Stimulated activated CD8-positive, alpha-beta memory T cell treated with anti-CD3 and anti-CD28 coated beads, Interleukin-15, amount 100 ng/mL, for 4 hours (primary cell): ENCODE measurements at places on chromosomes 1 and 21.

DNA sequence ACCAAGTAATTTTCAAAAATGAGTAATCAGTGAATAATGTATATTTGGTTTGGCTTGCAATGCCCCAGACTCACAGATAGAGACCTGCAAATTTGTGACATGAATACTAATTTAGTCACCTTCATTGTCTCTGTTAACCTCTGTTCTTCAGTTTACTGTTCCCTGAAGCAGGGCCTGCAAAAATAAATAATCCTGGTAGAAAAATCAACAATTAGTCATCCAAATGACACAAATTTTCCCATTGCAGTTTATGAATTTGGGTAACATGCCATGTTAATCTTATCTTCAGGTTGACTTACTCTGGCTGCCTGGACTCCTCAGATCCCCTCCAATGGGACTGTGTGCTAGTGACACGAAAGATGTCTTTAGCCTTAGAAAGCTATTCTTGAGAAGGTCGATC, 289.5 kb downstream of the PAPPA2 start:
- DNase-seq: no peak

DNA sequence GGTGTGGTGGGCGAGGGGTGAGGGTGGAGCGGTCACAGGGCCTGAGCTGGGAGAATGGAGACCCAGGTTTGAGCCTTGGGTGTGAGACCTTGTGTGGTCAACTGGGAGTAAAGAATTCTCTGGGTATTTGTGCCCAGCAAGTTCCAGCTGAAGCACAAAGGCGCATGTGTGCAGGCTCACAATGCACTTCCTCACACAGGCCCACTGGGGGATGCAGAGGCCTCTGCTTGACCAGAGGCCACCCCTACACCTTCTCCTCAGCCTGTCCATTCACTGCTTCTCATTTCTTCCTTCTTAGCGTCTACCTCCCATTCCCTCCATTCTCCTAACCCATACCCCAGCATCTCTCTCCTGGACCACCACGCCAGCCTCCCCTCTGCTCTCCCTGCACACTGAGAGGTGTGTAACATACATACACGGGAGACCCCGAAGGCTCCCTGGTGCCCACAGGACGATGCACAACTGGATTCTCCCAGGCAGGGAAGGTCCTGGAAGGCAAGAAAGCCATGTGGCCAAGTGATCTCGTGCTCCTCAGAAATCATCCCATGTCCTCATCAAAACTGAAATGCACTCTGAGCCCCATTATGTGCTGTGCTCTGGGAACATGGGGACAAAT, 12.3 kb upstream of the TTC39A start:
- no peak for DNase-seq

GRCh38 chr1:227786673-227787512, 28.6 kb upstream of the PRSS38 start:
- no peak for DNase-seq

DNA sequence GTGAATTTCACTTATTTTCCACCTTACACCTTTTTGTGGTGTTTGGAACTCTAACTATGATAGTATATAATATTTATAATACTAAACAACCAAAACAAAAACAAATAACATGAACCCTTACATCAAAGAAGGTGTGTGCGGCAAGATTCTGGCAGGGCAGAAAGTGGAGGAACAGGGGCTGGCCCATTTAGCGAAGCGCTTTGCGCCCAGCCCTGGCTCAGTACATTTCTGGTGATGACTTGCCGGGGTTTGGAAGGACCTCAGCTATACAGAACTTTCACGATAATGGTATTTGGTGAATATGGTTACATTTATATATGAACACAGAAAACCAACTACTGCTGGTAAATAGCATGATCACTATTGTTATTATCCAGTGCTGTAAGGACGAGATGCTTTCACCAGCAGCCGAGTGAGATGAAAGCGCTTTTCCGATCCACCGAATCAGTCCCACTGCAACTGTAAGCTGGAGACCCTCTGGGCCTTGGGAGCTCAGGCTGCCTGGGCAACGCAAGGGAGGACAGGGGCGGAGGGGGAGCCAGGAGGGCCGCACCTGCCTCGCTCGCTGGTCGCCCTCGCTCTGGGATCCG, 63.9 kb downstream of the CD247 start:
- no peak for DNase-seq

DNA sequence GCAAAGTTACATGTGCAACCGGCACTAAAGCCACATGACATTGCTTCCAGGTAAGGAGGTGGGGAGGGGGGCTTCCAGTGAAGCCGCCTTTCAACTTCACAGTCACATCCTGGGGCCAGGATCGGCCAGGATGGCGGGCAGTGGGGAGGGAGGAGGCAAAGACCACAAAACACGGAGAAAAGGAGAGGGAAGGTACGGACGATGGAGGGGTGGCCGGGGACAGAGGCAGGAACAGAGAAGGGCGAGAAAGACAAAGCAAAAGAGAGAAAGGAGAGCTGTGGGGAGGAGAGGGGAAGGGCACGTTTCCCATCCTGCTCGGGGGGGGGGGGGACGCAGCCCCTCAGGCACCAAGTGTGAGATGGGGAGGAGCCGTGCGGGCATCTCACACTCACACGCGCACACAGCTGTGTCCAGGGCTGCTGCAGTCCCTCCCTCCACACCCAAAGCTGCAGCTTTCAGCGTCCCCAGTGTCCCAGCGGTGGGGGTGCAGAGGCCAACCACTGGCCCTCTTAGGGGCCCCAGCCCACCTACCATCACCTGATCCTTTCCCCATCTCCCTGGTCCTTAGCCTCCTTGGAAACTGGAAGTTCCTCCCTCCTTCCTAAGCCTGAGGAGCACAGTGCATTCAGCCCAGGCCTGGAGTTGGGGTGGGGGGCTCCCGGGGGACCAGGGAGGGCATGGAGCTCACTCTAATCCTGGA, 2.4 kb downstream of the SH2D5 start:
- DNase-seq: no peak

DNA sequence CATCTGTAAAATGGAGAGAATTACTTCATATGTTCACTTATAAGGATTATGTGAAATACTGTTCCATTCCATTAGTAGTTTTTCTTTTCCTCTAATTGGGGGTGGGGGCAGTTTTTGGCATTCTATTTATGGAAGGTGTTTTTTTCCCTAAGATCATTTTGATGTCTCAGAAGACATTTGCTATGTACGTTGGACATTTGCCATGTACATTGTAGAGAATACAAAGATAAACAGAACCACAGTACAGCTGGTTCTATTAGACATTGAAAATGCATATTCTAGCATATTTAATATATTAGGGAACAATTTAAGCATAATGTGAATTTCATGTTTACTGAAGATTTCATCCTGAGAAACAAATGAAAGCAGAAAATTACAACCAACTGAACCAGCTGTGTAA, 98.5 kb downstream of the PTBP2 start:
- no peak for DNase-seq
